ENCODE measurements at places on chromosomes 16 and 17. TPM values are rescaled to one million over a fixed set of nuclear protein-coding genes. Genes with fewer than 3 reads are reported as not detected.

HSD17B2 gene
- 16.2 TPM for total RNA-seq

DNA sequence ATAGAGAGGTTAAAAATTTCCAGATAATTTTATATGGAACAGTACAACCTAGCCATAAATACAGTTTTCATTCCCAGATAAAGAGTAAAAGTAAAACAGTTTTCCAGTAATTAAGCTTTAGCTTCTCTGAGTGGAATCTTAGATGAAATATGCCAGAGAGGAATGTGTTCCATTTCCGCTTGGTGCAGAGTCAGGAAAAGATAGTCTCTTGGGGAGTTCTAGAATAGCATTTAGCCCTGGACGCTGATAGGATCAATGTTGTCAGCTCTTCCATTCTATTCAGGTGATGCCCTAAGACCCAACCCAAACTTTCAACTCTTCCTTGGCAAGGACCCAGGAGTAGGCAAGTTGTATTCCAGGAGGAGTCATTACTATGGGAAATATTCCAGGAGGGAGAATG lies 30.9 kb upstream of the ABCA3 start:
- no peak for DNase-seq

- DNase-seq, result no peak
These were observed 2.0 kb upstream of the KIFC3 start for GRCh38 chr16:57804111-57804837.

LRRC46 gene
- total RNA-seq, result 4.0 TPM

All from Calu3 (cell line).